ENCODE measurements at places on chromosomes 2 and 18.
A peak's percentile ranks its signal among the peaks of the same experiment; 100 is the strongest.

GRCh38 chr2:240423788-240424191, 11.7 kb upstream of the GPC1 start:
- DNase-seq: no peak

- DNase-seq: peak; percentile 97
These were observed 4.4 kb upstream of the KYNU start for GRCh38 chr2:142872882-142873724.

GRCh38 chr18:26474542-26474941, 73.8 kb downstream of the KCTD1 start:
- DNase-seq: no peak

- no peak for DNase-seq
These were observed 253.2 kb upstream of the COL3A1 start for GRCh38 chr2:188720811-188721605.

DNA sequence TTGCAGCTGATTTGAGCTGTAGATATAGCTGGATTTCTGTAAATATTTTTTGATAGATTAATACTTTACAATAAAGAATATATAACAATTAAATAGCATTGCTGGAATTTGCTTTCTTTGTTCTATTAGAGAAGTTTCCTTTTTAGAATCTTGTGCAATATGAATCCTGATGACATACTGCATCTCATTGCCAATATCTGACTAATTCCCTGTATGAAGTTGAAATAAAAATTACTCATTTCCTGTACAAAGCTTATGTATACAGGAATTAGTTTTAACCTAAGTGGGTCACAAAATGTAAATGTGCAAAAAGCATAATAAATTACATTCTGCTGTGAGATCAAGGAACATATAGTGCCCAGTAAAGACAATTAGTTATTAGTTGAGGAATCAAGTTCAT, 72.8 kb upstream of the TMEFF2 start:
- peak; percentile 92 for DNase-seq

GRCh38 chr18:49094136-49094535, 143.4 kb upstream of the SMAD7 start:
- DNase-seq: no peak

DNA sequence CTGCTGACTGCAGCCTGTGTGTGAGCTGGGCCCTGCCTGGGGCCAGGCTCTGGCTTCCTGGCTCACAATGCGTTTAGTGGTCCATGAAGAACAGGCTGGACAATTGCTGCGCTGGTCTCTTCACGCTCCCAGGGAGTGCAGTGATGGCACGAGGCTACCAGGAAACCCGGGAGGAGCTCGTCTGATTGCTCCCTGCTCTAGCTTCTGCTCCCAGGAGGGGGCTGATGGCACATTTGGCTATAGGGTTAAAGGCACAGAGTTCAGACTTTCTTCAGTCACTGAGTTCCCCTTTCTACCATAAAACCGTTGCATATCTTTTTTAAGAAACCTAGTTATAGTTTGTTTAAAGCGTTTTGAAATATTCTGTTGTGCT, 60.1 kb downstream of the KCNF1 start:
- no peak for DNase-seq

- peak; percentile 92 for DNase-seq
These were observed 39.5 kb upstream of the NPAS2 start for GRCh38 chr2:100780203-100781008.

GRCh38 chr2:41026613-41027012, 574.7 kb upstream of the SLC8A1 start:
- no peak for DNase-seq

DNA sequence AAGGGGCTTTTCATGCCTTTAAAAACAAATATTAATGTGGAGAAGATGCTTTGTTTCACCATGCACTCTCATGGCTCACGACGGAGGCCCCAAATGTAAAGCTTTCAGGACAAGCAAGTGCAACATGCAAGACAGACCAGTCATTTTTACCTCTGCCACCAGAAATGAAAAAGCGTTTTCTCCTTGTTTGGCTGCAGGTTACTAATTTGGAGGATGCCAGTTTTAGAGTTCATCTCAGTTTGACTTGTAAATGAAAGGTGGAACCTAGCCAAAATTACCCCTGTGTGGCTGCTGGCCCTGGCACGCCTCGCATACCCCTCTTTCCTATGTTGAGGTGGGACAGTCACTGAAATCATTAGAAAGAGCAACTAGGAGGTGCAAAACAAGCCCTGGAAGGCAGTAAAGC, 138.6 kb downstream of the BCL2 start:
- no peak for DNase-seq

DNA sequence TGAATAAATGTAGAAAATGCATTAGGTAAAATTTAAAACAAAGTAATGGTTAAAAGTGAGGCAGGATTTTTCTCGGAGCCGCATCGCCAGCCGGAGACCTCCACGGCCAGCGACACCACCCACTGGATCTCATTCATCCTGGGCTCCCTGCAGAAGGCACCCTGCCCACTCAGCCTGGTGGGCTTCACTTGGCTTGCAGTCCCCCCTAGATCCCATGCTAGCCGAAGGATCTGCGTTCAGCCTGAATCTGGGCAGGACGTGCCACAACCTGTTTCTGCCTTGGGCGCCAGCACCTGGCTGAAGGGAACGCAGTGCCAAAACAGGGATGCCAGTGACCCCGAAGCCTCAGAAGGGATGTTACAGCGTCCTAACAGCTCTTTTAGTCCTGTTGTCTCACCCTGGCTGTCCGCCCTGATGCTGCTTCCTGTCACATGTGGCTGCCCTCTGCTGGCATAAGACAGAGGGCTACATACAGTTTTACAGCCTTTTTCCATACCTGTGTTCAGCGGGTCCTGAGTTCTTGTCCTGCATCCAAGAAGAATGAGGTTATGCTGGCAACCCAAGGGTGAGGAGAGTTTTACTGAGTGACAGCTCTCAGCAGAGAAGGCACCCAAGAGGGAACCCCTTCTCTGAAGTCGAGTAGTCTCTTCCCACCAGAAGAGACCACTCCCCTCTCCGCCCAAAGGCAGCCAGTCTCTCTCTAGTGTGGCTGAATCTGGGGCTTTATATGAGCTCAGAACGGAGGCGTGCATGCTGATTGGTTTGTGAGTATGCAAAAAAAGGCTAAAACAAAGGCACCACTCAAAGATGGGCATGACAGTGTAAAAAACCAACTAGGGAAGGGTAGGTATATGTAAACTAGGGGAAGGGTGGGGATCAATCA, 173.1 kb upstream of the GYPC start:
- DNase-seq: no peak

GRCh38 chr2:60221098-60221497, 332.4 kb downstream of the BCL11A start:
- no peak for DNase-seq

DNA sequence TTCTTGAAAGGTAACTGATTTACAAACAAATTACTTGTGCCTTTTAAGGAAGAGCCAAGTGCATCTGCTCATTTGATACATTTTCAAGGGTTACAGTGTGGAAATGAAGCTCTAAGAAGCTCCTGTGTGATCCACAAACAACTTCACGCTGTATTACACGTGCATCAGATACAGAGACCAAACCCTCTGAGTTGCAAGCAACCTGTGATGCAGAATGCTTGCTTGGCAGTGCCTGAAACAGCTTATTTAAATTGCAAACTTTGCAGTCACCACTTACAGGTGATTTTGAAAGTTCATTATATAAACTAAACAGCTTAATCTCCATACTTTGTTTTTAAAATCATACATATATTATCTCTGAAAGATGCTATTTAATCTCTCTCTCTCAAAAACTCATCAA, 50.1 kb downstream of the ZEB2 start:
- no peak for DNase-seq

GRCh38 chr18:23743733-23744333, 54.6 kb downstream of the LAMA3 start:
- no peak for DNase-seq

DNA sequence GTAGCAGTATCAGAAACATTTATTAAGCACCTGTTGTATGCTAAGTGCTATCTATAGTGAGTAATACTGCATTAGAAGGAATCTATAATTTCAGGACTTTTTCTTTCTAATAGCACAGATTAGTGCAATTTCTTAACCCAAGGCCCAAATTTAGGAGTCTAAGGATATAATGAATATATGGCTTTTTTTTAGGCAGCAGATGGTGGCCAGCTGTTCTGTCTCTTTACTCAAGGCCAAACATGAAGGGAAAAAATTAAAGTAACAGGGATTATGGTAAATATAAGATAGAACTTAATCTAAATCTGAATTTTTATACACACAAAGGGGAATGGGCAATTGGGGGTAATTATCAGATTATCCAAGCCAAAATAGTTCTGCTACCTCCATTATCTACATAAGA, 230.6 kb upstream of the SP5 start:
- no peak for DNase-seq

- DNase-seq: no peak
These were observed 26.1 kb upstream of the PRLH start for GRCh38 chr2:237540223-237540775.

DNA sequence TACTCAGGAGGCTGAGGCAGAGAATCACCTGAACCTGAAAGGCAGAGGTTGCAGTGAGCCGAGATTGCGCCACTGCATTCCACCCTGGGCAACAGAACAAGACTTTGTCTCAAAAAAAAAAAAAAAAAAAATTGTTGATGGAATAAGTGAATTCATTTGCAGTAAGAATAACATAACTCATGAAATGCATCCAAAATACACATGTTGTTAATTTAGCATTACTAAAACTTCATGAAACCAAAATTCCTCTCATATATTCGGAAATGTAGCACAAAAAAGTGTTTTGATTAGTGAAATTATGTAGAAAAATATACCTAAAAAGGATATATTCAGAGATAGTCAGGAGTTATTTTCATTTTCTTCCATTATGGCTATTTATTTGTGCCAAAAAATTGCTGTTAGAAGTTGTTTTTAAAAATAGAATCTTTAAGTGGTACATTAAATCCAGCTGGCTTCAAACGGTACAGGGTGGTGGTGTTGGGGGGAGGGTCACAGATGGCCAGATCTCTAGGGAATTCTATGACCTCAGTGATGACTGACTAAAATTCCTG, 78.2 kb upstream of the UGP2 start:
- no peak for DNase-seq

DNA sequence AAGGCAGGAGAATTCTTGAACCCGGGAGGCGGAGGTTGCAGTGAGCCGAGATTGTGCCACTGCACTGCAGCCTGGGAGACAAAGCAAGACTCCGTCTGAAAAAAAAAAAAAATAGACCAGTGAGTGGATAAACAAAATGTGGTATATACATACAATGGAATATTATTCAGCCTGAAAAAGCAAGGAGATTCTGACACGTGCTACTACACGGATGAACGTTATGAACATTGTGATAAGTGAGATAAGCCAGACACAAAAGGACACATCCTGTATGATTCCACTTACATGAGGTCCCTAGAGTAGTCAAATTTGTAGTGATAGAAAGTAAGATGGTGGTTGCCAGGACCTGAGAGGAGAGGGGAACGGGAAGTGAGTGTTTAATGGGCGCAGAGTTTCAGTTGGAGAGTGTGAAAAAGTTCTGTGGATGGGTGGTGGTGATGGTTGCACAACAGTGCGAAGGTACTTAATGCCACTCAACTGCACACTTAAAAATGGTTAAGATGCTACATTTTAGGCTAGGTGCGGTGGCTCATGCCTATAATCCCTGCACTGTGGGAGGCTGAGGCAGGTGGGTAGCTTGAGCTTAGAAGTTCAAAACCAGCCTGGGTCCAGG, 38.3 kb downstream of the NIFK start:
- DNase-seq: no peak

DNA sequence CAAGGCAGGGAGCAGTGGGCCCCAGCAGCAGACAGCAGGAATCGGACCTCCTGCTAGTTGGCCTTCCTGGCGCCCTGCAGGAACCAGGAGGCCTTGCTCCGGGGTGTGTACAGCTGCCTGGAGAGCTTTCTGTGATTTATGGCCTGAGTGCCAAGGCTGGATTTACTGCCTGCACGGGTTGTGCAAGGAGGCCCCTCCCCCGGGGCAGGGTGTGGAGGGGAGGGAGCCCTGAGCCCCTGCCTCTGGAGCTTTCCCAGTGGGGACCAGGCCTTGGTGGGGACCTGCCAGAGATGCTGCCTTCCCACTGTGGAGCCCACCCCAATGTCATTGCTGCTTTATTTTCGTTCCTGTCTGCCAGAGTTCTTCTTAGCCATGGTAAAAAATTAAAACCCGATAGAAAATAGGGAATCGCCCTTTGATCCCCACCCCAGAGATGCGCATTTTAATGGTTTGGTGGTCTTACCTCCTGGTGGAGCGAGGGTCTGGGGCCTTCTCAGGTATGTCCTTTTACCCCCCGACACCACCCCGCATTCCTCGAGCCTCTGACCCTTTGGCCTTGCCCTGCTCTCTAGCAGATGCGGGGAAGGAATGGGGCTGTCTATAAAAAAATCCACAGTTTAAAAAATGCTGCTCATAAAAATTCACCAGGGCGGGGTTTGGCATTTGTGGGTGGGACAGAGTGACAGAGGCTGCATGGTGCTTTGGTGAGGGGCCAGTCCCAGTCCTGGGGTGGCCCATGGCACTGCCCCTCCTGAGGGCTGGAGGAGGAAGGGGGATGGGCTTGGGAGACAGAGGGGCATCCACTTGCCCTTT, 6.9 kb upstream of the RALB start:
- DNase-seq: no peak

- no peak for DNase-seq
These were observed 131.1 kb downstream of the LRRTM4 start for GRCh38 chr2:77391119-77391518.

DNA sequence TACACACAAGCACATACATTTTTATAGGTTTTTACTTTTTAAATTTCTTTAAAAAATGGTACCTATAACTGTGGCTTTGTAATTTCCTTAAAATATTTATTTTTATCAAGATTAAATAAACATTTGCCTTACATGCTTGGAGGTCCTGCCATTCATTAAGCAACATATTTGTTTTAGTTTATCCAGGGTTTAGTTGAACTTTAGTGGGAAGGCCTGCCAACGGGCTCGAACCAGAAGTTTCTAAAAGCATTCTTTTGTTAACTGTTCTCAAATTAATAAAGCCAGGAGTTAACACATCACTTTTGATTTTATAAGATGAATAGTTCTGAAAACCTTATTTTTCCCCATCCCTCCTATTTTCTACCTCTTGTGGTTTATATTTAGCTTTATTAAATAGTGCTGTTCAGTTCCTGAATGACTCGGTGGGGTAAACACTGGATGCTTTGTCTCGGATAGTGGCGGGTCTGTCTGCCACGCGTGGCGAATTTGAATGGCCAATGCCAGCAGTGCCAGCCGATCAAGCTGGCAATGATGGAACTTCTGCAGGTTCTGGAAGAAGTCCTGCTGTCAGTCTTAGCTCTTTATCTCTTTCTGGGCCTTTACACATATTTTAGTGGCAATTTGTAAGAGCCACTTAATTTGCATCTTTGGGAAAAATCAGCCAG, 32.2 kb downstream of the SH3YL1 start:
- no peak for DNase-seq

DNA sequence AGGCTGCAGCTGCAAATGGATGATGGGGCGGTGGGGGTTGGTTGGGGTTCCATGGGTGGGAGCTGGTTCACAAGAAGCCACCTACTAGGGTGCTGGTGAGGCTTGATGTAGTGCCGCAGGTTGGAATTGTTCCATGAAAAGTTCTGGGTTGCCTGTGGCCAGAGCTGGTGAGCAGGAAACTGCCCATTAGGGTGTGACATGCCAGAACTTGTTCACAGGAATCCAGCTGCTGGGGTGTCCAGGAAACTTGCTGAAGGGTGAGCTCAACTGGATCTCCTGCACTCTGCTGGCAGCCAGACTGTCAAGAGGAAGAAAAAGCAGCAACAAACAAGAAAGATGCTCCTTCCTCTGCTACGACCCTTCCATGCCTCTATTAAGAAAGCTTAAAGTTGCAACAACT, 48.8 kb downstream of the MAP3K20 start:
- DNase-seq: no peak
